Effector CD4-positive, alpha-beta T cell (primary cell): ENCODE measurements at places on chromosomes 4 and X.

DNA sequence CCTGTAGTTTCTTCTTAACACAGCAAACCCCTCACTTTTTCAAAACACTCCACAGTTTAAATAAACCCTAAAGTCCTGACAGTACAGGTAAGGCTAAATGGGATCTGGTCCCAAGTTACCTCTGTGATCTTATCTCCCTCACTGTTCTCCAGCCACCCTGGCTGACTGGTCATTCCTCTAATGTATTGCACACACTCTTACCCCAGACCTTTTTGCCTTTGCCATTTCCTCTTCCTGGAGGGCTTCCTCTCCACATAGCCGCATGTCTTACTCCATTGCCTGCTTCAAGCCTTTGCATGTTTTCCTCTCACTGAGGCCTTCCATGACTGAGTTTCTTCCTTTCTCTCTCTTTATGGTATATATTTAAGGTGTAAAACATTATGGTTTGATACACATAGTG, 19.5 kb upstream of the ANXA3 start:
- no peak for DNase-seq

- DNase-seq = no peak
Observed at GRCh38 chr4:20122198-20122988, 129.3 kb upstream of the SLIT2 start.

GRCh38 chr4:2714061-2714770, 41.9 kb downstream of the TNIP2 start:
- peak; percentile 21 for DNase-seq

DNA sequence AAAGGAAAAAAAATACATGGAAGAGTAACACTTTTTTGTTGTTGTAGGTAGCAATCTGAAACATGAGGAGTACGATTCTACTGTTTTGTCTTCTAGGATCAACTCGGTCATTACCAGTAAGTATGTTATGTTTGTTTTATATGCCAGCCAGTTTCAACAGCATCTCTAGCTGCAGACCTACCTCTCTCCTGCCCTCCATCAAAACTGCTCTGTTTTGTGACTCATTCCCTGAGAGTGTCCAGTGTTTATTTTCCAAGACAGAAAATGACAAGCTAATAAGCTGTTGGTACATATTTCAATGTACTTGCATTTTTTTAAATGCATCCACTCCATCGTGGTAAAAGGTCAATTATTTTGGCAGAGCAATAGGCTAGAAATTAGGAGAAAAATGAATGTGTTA, 347 bp downstream of the AMTN start:
- DNase-seq = no peak

DNA sequence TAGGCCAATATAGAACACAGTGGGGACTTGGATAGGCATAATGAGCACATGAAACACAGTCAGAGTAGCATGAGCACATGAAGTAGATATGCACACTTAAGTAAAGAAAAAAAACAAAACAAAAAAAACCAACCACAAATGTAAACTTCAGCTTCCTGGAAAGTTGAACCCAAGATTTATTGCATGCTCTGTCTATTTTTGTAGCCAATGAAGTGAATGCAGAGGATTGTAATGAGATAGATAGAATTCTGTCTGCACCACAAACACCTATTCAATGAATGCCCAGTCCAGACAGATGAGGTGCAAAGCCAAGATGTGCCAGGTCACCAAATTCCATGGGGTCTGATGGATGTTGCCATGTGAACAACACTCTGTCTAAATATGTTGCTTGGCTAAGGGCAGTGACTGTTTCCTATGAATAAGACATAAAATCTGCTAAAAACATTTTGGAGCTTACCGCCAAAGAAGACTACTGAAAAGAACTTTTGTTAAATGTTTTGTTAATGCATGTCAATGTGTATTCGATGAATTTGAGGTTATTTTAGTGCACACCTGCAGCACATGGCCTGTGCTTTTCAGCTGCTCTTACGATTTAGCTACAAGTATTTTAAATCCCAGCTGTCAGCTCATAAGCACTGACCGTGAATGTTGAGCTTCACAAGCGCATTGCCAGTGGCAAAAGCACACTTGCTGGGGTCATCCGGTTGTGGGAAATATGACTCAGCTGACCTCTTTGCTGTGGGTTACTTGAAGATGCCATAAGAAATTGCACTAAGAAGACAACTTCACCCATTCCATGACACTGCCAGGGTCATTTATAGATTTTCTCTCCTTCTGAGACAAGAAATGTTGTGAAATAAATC, 374.8 kb upstream of the GNPDA2 start:
- no peak for DNase-seq

DNA sequence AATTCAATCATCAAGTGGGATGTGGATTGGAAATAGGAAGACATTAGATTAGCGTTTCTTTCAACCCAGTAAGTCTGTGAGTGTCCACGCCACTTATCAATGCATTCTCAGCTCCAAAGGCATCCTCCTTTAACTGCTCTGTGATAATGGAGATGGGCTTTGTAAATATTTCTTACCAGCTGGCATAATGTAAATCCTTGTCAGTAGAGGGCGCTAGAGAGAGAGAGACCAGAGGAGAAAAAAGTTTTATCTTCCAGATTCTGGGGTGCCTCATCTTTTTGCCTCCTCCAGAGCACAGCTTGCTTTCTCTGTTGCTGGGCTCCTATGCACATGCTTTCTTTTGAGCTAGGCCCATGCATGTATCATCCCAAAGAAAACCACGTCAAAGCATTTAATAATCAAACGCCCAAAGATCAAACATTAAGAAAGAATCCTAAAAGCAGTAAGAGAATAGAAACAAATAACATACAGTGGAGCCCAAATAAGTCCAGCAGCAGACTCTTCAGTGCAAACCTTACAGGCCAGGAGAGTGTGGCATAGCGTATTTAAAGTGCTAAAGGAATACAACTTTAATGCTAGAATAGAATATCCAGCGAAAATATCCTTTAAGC, 9.6 kb upstream of the MTMR1 start:
- peak; percentile 21 for DNase-seq

- no peak for DNase-seq
Observed at GRCh38 chrX:124257924-124258702, 74.3 kb upstream of the TEX13D start.

- no peak for DNase-seq
Observed at GRCh38 chrX:132716006-132716405, 227.2 kb upstream of the MBNL3 start.

- no peak for DNase-seq
Observed at GRCh38 chrX:123084797-123085196, 99.3 kb upstream of the GRIA3 start.
